ENCODE measurements at places on chromosomes 16 and 17.

- peak; percentile 29 for DNase-seq
These were observed 16.6 kb downstream of the CD7 start for GRCh38 chr17:82300707-82301270.

- DNase-seq: no peak
These were observed 30.4 kb downstream of the CCDC182 start for GRCh38 chr17:57714665-57715180.

- no peak for DNase-seq
These were observed 30.3 kb upstream of the SRCIN1 start for GRCh38 chr17:38636054-38636453.

DNA sequence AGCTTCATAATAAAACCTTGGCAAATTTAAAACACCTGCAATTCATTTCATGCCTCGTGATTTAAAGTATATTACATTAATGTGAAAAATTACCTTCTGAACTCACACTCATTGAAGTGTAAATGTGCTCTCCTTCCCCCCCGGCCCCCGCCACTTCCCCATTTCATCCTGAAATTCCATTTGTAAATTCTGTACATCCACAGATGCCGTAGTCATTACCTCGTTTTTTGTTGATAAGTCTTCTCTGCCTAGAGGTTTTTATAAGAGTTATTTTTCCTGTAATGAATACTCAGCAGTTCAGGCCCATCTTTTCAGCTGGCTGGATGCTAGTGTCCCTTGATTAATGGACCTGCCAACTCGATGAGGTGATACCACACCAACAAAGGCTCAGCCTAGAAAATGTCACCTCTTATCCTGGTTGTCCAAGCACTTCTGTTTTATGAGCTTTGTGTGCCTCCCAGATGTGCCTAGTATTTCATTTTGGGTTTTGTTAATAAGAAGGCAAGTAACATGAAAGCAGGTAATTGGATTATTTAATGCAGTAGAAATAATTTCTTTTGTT is 64.8 kb upstream of the KIFC3 start:
- no peak for DNase-seq

- DNase-seq: no peak
These were observed 406.7 kb upstream of the MAF start for GRCh38 chr16:80007231-80007630.

DNA sequence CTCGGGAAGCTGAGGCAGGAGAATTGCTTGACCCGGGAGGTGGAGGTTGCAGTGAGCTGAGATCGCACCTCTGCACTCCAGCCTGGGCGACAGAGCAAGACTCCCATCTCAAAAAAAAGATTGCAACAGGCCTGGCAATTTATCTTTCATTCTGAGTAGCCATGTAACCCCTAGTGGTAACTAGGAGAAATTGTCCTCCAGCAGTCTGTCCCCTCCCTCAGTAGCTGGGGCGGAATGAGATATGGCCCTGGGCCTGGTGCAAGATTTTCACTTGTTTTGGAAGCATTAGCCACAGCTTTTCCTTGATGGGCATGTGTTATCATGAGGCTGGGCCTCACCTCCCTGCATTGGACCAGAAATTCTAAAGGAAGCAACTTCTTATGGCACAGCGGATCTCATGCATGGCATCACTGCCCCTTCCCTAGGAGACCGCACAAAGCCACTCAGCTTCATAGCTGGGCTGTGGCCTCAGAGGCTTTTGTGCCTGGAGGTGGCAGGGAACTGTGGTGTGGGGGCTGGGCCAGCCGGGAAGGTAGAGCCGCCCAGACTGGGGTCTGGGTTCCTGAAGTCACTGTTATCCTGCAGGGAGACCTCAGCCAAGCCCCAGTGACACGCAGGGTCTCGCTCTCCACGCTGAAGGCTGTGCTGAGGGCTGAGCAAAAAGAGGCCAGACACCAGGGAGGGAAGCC is 13.4 kb downstream of the NATD1 start:
- DNase-seq: no peak

DNA sequence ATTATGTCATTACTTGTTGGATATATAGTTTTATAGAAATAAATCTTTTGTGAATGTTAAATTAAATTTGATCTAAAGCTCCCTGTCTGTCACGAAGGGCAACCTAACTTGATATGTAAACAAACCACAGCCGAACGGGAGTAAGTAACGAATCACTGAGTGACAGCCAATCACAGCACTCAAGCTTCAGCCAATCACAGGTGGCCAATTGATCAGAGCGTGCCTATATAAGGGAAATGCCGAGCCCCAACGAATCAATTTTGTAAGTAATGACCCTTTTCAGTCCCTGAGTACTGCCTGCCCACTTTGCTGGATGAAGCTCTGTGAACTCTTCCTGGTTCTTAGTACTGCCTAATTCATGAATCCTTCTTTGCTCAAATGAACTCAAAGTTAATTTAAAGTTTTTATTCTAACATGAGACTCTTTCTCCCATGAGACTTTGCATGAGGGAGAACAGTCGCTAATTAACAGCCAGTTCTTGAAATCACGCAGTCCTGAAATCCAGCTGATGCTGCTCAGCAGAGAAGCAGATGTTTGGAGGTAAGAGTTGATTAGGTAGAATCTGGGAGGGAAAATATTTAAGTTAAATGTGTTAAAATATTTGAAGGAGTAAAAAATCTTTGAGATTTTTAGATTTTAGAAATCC is 302.2 kb downstream of the CNTNAP4 start:
- no peak for DNase-seq

- no peak for DNase-seq
These were observed 99.0 kb downstream of the C16orf78 start for GRCh38 chr16:49472598-49472997.

DNA sequence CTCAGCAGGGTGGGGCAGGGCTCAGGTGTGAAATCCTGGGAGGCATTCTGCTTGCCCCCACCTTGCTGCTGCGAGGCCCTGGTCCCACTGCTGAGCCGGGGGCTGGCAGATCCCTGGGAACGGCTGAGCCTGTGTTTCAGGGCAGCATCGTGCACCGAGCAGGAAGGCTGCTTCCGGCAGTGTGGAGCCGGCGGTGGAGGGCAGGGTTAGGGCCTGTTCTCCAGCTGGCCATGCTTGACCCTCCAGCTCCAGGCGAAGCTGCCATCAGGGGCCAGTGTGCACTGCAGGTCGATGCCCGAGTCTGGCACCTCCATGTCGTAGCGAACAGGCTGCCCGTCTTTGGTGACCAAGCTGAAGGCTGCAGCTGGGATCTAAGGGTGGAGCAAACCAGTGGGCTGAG is 2.5 kb upstream of the SPATA32 start:
- no peak for DNase-seq
